Tibial nerve (tissue), 4 donors: ENCODE measurements at places on chromosomes 4 and X. TPM values are rescaled to one million over a fixed set of nuclear protein-coding genes. Genes with fewer than 3 reads are reported as not detected.

MMAA gene
- 3.8 TPM for total RNA-seq

SMR3B gene
- not detected for total RNA-seq

CLGN gene
- 0.42 TPM for total RNA-seq

TMEM150C gene
- total RNA-seq: 44.9 TPM

TEX11 gene
- total RNA-seq: not detected

DNA sequence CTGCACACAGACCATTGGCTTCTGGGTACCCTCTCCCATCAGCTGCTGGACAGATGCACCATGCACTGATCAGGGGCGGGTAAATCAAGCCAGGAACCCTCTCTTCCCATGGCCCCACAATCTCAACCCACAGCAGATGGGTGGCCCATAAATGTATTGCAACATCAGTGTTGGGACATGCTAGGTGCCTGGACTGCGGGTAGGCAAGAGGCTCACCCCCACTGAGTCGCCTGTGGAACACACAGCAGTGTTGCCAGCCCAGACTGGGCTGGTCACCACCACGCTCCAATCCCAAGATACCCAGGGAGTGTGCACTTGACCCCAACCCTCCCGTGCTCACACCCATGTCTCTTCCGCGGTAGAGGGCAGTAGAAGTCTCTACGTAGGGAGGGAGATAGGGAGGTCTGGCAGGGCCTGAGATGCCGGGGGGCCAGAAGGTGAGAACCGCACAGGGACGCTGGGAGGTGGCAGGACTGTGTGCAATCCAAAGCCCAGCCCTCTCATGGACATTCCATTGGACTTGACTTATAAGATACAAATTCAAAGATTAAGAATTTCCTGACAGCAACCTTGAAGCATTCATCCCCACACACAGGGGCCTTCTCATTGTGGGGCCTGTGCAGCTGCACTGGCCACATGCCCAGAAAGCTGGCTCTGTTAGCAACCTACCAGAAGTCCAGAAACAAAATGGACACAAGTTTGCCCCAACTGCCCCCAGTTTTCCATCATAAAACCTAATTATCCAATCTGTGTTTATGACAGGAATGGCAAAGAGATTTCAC lies 183.7 kb downstream of the NSUN7 start:
- no peak for DNase-seq

DNA sequence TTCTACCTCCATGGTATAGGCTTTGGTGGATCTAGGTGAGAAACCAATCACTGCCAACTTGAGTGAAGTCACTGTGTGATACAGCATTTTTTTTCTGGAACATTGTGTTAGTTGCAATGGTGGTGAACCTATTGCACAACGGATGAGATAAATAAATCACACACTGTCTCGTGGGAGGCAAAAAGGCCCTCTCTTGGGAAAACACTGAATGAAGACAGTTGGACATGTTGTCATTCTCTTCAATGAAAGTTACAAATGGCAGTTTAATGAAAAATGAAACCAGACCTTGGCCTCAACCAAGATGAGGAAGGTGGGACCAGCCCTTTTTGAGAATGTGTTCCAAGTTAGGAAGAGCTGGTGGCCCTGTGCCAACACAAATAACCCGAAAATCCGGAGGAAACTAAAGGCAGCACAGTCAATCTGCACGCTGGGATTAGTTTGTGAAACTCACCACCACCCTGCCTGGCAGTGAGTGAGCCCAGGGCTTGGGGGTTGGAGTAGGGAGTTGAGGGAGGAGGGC lies 5.4 kb upstream of the ADGRG2 start:
- DNase-seq: peak; percentile 19

DNA sequence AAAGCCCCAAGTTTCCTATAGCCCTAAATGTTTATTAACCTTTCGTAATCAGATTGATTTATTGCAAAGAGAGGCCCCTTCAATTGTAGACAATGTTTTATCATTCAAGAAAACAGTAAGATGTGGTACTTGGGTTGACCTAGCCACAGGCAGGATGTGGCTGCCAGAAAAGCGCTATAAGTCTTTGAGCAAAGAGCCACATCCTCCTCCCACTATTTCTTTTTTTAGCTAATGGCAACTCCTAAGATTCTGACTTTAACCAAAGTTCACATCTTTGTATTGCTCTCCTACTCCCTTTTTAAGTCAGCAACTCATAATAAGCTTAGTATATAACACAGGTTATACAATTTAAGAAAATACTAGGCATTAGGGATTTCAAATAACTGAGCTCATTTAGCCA lies 70.7 kb upstream of the PPP3CA start:
- DNase-seq: no peak

- no peak for DNase-seq
Observed at GRCh38 chr4:8762951-8763735, 108.5 kb downstream of the HMX1 start.

DNA sequence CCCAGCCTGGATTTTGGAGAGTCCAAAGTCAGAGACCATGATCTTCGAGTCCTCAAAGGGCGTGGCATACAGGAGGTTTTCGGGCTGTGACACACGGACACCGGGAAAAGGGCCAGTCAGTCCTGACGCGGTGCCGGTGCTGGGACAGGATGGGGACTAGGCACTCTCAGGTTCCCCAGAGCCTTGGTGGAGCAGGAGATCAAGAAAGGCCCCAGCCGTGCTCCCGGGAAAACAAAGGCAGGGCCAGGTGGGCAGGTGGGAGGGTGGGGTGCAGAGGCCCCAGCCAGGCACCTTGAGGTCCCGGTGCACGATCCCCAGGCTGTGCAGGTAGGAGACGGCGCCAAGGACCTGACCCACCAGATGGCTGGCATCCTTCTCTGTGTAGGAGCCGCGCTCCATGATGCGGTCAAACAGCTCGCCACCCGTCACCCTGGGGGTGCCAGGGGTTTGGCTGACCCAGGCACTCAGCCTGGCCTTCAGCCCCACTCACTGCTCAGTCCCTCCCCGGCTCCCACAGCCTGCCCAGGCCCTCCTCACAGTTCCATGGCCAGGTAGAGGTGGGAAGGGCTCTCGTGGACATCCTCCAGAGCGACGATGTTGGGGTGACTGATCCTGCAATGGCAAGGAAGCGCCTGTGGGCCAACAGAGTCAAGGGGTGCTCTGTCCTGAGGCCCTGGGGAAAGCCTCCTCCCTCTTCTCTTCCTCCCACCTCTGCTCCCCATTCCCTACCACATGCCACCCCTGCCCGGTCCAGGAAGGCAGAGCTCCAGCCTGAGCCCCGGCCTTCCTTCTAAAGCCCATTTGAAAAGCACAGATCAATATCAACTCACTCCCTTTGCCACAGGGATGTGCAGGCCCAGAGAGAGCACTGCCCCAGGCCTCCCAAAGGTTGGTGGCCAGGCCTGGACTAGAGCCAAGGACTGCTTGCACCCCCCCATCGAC lies 1.8 kb downstream of the PNCK start:
- DNase-seq: no peak

DNA sequence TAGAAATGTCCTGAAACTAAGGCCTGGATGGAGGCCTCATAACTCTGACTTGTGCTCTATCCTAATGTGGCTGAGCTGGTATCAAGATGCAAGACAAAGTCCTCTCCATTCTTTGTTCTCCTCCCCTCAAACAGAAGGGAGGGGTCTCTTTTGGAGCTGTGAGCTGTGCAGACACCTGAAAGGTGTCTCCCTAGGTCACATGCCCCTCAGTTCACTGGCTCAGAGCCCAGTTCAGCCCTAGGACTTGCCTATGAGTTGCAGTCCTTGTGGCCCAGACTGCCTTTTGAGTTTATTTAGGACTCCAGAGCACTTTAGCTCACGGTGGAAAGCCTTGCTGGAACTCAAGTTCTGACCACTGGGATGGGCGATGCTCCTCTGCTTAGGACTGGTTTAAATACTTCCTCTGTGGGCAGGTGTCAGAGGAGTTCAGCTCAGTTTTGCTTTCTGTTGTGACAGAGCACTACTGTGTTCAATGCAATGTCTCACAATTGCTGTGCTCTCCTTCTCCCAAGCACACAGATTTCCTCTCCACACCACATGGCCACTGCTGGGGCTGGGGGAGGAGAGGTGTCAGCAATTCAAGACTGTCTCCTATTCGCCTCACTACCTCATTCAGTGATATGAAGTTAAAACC lies 84.8 kb upstream of the ZNF827 start:
- no peak for DNase-seq

GRCh38 chr4:187070158-187070557 lies 346.5 kb upstream of the FAT1 start:
- no peak for DNase-seq

- no peak for DNase-seq
Observed at GRCh38 chrX:9494771-9495170, 29.9 kb downstream of the TBL1X start.

GRCh38 chrX:96425200-96425599 lies 259.4 kb upstream of the DIAPH2 start:
- DNase-seq: no peak

GRCh38 chrX:111585337-111585736 lies 73.9 kb downstream of the SERTM2 start:
- no peak for DNase-seq

- no peak for DNase-seq
Observed at GRCh38 chrX:74578137-74578536, 36.3 kb downstream of the RLIM start.

DNA sequence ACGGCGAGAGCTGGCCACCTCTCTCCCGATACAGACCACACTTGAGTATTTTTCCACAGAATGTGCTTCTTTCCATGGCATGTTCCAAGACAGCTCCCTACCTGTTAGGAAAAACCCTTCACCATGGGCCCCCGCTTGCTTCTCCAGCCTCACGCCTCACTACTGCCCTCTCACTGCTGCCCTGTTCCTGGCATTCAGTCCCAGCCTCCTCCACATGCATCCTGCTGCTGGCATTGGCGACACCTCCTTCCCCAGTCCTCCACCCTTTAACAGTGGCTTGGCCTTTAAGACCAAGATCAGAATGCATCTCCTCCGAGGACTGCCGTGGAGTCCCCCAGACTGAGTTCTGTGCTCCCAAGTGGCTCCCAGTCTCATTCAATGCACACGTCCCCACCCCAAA lies 10.7 kb downstream of the PNMA6F start:
- no peak for DNase-seq

GRCh38 chr4:81786063-81786763 lies 314.5 kb upstream of the RASGEF1B start:
- DNase-seq: no peak

DNA sequence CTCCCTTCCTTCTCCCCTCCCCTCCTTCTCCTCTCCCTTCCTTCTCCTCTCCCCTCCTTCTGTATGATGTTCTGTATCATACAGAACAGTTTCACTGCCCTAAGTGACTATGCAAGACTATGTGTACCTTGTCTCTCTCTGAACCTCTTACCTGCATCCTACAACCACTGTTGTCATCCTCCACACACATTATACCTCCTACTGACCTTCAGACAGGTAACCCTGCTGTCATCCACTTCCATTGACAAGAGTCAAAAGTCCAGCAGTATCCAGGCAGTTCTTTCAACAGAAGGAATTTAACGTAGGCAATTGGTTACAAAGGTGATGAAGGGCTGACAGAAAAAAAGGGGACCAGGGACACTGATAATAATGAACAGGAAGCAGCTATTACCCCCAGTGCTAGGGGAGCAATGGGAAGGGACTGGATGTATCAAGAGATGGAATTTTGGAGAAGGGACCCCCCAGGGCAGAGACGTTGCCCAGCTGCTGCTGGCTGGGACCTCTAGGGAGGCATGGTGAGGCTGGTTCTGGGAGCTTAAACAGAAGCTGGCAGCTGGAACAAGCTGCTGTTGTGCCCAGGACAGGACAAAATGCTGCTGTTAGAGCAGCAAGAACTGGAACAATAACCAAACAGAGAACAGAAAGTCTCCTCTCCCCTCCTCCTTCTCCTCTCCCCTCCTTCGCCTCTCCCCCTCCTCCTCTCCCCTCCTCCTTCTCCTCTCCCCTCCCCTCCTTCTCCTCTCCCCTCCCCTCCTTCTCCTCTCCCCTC lies 84.7 kb downstream of the DCTD start:
- no peak for DNase-seq

- no peak for DNase-seq
Observed at GRCh38 chr4:101961144-101961543, 170.6 kb downstream of the BANK1 start.

DNA sequence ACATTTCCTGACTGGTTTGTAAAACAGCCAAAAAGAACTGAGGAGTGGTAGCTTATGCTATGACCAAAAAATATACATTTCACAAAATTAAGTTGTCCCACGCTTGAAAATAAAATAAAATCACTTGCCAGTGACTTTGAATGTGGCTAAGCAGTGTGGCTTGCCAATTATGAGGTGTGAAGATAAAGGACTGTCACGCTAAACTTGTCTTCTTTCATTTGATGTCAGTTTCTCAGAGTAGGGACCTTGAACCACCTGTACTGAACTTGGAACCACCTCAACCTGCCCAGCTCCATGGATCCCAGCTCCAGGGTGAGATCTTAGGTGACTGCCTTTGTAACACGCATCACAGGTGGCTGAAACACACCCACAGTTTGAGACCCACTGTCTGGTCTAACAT lies 113.7 kb upstream of the TBL1X start:
- no peak for DNase-seq

DNA sequence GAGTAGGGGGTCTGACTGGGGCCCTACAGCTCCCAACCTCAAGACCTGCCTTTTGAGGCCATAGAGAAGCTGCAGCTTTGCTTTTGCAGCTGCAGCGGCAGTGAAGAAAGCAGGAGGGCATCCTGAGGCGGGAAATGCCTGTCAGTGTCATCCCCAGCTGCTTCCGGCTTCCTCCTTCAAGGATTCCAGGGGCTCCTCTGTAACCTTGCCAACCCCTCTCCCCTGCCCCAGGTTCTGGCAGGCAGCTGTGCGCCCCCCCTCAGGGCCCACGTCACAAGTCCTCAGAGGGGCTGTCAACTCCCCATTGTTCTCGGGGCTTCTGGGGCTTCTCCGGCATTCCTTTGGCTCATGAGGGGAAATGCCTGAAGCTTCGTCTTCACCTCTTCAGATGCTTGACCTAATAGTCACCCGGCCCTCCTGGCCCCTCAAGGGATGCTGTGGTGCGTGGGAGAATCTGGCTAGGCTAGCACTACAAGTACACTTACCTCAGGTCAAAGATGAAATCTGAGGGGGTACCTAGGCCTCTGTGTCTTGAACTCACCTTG lies 31.9 kb downstream of the APLN start:
- no peak for DNase-seq

- DNase-seq: no peak
Observed at GRCh38 chr4:14169460-14169859, 541.9 kb upstream of the BOD1L1 start.

- no peak for DNase-seq
Observed at GRCh38 chr4:157075401-157075800, 549 bp upstream of the GLRB start.

DNA sequence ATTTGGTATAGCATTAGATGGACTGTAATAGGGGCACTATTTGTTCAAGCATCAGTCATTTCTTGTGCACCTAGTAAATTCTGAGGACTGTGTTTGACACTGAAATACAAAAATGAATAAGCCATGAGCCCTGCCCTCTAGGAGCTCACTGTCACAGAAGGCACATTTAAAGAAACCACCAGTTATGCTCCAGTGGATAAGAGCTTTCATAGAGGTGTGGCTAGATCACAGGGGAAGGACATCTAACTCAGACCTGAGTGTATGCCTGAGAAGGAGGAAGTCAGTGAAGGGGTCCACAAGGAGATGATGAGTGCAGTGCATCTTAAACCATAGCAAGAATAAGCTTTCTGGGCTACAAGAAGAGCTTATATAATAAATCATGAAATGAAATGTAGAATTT lies 40.1 kb downstream of the BTC start:
- no peak for DNase-seq
